ENCODE measurements at places on chromosomes 2 and 18. TPM values are rescaled to one million over a fixed set of nuclear protein-coding genes. Genes with fewer than 3 reads are reported as not detected.

GRCh38 chr2:8252997-8253694 lies 428.7 kb upstream of the ID2 start:
- H3K27me3 ChIP-seq: no peaks in the 10 kb centered on the region
- H3K4me1 ChIP-seq: peaks cover 2% of the 10 kb centered on the region
- no peak overlapping the region for H3K4me3 ChIP-seq
- H3K27ac ChIP-seq: no peak overlapping the region
- H3K36me3 ChIP-seq: peaks cover 7% of the 10 kb centered on the region

DNA sequence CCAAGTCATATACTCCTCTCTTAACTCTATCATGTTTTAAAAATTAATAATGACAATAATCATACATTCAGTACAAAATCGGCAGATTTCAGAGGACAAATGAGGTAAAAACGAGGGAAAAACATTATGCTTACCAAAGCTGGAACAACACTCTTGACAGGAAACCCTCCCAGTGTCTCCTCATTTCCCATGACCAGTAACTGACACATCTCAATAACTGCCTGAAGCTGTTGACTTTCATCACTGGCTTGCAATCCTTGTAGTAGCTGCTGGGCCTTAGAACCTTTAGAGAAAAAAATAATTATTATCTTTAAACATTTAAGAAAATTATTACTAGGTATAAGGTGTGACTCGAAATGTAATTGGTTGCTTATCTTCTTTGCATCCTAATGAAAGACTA lies 103.6 kb downstream of the TRIP12 start:
- peaks cover 28% of the 10 kb centered on the region for H3K4me1 ChIP-seq
- no peak for DNase-seq
- no peak overlapping the region for H3K4me3 ChIP-seq
- no peak overlapping the region for H3K27ac ChIP-seq
- H3K27me3 ChIP-seq: no peaks in the 10 kb centered on the region

- H3K4me1 ChIP-seq: no peaks in the 10 kb centered on the region
- H3K36me3 ChIP-seq: no peaks in the 10 kb centered on the region
- H3K27ac ChIP-seq: no peak overlapping the region
- H3K27me3 ChIP-seq: no peaks in the 10 kb centered on the region
- DNase-seq: no peak
These were observed 248.9 kb downstream of the GLI2 start for GRCh38 chr2:120984452-120985173.

GRCh38 chr2:127657232-127657595 lies 11.3 kb downstream of the GPR17 start:
- no peak for DNase-seq
- no peak overlapping the region for H3K27ac ChIP-seq
- no peaks in the 10 kb centered on the region for H3K27me3 ChIP-seq
- H3K4me3 ChIP-seq: no peak overlapping the region
- no peaks in the 10 kb centered on the region for H3K4me1 ChIP-seq
- no peaks in the 10 kb centered on the region for H3K36me3 ChIP-seq

Gene KIF5C
- total RNA-seq: 14.7 TPM

Gene TFCP2L1
- total RNA-seq: 0.08 TPM

Gene EVX2
- total RNA-seq: not detected
